H9 (cell line): ENCODE measurements at places on chromosomes 1 and 21. TPM values are rescaled to one million over a fixed set of nuclear protein-coding genes. Genes with fewer than 3 reads are reported as not detected.

DNA sequence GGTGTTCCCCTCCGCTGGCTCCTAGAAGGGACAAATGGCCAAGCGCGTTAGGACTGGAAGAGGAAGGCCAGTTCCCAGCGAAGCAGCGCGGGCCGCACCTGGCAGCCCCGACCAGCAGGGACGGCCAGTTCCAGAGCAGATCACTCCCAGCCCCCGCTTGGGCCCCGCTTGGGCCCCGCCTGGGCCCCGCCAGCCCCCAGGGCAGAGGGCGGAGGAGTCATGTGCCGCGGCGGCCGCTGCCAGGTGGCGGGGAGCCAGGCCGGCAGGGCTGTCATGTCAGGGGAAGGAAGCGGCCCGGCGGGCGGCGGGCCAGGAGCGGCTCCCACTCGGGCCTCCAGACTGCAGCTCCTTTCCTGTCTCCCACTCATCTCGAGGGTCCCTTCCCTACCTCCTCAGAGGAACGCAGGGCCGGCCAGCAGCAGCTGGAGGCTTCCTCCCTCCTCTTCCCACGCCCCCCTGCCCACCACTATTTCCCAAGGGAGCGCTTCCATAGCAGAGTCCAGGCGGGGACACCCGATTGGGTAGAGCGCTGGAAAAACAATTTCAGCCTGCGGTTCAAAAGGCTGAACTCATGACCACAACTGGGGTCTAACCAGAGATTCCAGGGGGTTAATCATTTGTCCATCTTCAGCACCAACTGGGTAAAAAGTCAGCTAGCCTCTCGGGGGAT, 16.5 kb downstream of the ZNF697 start:
- no peaks in the 10 kb centered on the region for H3K36me3 ChIP-seq
- peaks cover 5% of the 10 kb centered on the region; the same call in 1 of the 2 replicates for H3K4me1 ChIP-seq
- peak; percentile 68 for DNase-seq

Gene RXFP4
- not detected in 2 replicates for total RNA-seq

- no peak overlapping the region for H3K4me3 ChIP-seq
- no peaks in the 10 kb centered on the region for H3K27me3 ChIP-seq
- H3K27ac ChIP-seq: no peak overlapping the region
- peaks cover 4% of the 10 kb centered on the region; the same call in 1 of the 2 replicates for H3K4me1 ChIP-seq
Measured at GRCh38 chr1:21536218-21536617, 27.0 kb downstream of the ALPL start.

DNA sequence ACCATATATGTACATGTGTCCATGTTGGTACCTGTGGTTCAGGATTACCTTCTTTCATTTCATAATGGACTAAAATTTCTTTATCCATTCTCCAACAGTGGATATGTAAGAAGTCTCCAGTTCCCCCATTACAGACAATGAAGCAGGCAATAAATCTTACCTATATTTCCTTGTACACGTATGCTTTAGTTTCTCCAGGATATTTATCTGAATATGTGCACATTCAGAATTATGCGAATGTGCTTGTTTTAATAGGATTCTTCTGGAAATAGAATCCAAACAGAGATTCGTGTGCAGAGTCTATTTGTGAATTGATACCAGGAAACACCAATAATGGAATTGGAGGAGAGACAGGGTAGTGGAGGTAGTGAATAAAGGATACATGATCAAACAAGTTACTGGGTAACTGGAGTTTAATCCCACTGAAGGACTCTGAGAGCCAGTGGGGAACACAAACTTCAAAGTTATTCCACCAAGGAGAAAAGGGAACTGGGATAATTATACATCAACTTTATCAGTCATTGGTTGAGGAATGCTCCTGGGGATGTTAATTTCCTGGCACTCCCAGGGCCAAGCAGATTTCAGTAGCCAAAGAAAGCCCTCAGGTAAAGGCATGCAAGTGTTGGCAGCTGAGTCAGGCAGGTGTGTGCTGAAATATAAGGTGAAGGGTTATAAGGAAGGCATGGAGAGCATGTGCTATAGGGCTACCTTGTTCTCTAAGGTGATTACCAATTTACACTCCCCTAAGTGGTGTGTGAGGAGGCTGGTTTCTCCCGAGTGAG, 374.9 kb upstream of the PBX1 start:
- H3K27ac ChIP-seq: no peak overlapping the region
- H3K4me3 ChIP-seq: no peak overlapping the region
- H3K4me1 ChIP-seq: no peaks in the 10 kb centered on the region
- DNase-seq: no peak

Gene NUP210L
- 0.04 TPM in 1 of 2 replicates, not detected in the other for total RNA-seq

GRCh38 chr1:11182884-11183283, 6.3 kb upstream of the ANGPTL7 start:
- H3K27ac ChIP-seq: no peak overlapping the region
- H3K4me1 ChIP-seq: no peaks in the 10 kb centered on the region
- no peak for DNase-seq
- no peak overlapping the region for H3K4me3 ChIP-seq
- peaks cover 25% of the 10 kb centered on the region for H3K36me3 ChIP-seq

- DNase-seq: no peak
- peaks cover 14% of the 10 kb centered on the region; the same call in 2 of the 3 replicates for H3K36me3 ChIP-seq
- H3K27me3 ChIP-seq: no peaks in the 10 kb centered on the region
- H3K27ac ChIP-seq: no peak overlapping the region
- H3K4me3 ChIP-seq: no peak overlapping the region
Measured at GRCh38 chr1:206477581-206478380, 7.5 kb downstream of the IKBKE start.

DNA sequence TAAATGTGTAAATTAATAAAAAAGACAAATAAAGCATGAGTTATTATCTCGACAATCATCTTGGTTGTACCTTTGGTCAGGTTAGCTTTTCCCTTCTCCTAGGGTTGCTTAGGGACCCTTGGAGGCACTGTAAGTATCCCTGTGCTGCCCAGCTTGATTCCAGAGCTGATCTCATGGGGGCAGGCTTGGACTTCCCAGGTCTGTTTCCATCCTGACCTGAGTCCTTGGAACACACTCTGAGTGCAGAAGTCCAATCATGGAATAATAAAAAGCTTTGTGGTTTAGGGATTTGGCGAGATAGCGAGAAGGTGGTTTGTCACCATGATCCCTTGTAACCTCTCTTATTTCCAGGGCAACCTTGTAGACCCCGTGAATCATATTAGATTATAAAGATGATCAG, 18.7 kb upstream of the PAPPA2 start:
- H3K27me3 ChIP-seq: no peaks in the 10 kb centered on the region
- H3K27ac ChIP-seq: no peak overlapping the region
- no peak overlapping the region for H3K4me3 ChIP-seq
- DNase-seq: no peak

- no peaks in the 10 kb centered on the region for H3K36me3 ChIP-seq
- DNase-seq: no peak
- H3K27ac ChIP-seq: no peak overlapping the region
- no peaks in the 10 kb centered on the region for H3K4me1 ChIP-seq
- no peak overlapping the region for H3K4me3 ChIP-seq
Measured at GRCh38 chr1:33387625-33388024, 43.3 kb downstream of the PHC2 start.

GRCh38 chr21:31509194-31510017, 150.1 kb upstream of the SOD1 start:
- H3K4me3 ChIP-seq: no peak overlapping the region
- H3K27ac ChIP-seq: no peak overlapping the region
- peaks cover 7% of the 10 kb centered on the region for H3K4me1 ChIP-seq

- H3K27me3 ChIP-seq: no peaks in the 10 kb centered on the region
- no peak overlapping the region for H3K27ac ChIP-seq
- peaks cover 6% of the 10 kb centered on the region; the same call in 1 of the 2 replicates for H3K36me3 ChIP-seq
Measured at GRCh38 chr21:31443736-31444521, 99.9 kb upstream of the TIAM1 start.

DNA sequence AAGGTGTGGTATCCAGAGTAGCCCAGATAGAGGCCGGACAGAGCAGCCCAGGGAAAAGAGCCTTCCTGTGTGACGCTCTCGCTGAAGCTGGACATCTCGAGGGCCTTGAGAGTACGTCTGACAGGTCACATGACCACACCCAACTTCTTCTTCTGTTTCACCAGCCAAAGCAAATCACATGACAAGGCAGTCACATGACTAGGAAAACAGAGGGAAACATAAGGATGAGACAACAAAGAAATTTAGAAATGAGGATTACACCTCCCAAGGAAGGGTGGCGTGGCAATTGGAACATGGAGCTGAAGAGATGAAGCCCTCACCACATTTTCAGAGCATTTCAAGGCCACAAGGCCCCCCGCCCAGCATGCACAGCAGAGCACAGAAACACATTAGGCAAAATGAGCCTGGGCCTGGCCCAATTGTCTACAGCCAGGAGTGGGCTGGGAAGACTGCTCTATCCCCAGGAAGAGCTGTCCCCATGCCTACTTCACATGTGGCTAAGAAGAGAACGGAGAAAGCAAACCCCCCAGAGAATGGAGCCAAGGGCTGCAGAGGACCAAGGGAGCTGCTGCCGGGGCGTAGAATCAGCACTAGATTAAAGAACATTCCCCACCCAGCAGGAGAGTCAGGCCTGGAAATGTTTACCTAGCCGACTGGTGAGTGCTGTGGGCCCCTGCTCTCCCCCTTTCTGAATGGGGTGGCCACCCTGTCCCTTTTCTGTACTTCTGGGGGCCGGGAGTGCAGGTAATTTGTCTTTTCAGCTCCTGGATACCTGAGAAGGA, 305.1 kb downstream of the NPHP4 start:
- no peaks in the 10 kb centered on the region for H3K27me3 ChIP-seq
- H3K4me3 ChIP-seq: no peak overlapping the region
- H3K36me3 ChIP-seq: no peaks in the 10 kb centered on the region; the same call in 2 of the 3 replicates
- no peak for DNase-seq
- H3K27ac ChIP-seq: no peak overlapping the region

DNA sequence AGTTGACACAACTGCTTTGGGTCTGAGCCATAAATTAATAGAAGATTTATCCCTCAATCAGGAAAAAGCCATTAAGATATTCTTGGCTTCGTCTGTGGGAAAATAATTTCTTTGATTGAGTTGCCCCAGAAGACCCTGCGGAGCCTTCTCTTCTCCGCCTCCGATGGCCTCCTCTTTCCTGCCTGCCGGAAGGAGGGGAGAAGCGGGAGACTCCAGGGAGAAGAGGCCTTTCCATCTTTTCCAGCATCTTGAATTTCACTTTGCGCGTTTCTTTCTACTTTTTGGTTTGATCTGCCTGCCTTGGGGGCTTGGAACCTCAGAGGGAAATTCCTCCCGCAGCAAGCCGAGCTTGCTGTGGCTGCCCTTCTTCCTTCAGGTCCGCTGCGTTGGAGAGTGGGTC, 16.8 kb downstream of the HLX start:
- peaks cover 61% of the 10 kb centered on the region for H3K27me3 ChIP-seq
- no peak overlapping the region; the same call in 1 of the 2 replicates for H3K4me3 ChIP-seq
- H3K27ac ChIP-seq: no peak overlapping the region
- peaks cover 2% of the 10 kb centered on the region; the same call in 1 of the 2 replicates for H3K4me1 ChIP-seq
- DNase-seq: no peak

DNA sequence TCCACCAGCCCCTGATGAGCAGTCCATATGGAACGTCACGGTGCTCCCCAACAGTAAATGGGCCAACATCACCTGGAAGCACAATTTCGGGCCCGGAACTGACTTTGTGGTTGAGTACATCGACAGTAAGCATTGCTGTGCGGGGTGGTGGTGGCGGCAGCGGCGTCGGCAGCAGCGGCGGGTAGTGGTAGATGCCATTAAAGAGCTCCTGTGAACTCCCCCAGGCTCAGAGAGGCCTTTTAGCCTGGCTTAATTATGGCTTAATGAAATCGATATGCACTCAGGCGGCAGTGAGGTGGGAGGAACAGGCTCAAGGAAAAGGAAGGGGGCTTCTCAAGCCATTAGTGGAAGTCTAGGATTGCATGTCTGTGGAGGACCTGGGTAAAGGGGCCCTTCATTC, 41.9 kb upstream of the CNTN2 start:
- DNase-seq: no peak
- peaks cover 3% of the 10 kb centered on the region; the same call in 1 of the 2 replicates for H3K4me1 ChIP-seq
- no peak overlapping the region for H3K27ac ChIP-seq
- no peak overlapping the region for H3K4me3 ChIP-seq

Gene MROH9
- not detected in 2 replicates for total RNA-seq

DNA sequence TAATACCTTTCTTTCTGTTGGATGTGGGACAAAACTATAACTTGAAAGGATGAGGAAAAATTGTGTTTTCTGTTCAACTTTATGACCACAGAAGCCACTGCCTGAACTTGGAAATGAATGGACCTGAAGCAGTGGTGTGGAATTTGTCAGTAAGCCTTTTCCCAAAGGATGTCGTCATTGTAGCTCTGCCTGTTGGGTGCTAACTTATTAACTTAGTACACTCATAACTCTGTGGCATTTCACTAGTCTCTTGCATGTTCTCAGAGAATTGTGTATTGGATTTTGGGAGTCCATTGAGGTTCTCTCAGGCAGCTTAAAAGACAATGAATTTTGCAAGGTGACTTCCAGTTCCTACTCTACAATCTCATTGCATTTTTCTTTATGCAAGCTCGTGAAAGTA, 49.6 kb downstream of the KCNK2 start:
- no peak for DNase-seq
- no peaks in the 10 kb centered on the region for H3K27me3 ChIP-seq
- no peaks in the 10 kb centered on the region for H3K36me3 ChIP-seq
- H3K4me1 ChIP-seq: no peaks in the 10 kb centered on the region

GRCh38 chr1:200969726-200970561, 53.6 kb downstream of the KIF21B start:
- H3K4me3 ChIP-seq: no peak overlapping the region
- H3K36me3 ChIP-seq: no peaks in the 10 kb centered on the region; the same call in 1 of the 2 replicates
- H3K27ac ChIP-seq: no peak overlapping the region
- no peaks in the 10 kb centered on the region for H3K27me3 ChIP-seq
- no peak for DNase-seq
- no peaks in the 10 kb centered on the region for H3K4me1 ChIP-seq

Gene CD101
- total RNA-seq: 1.5 and 1.8 TPM in 2 replicates

DNA sequence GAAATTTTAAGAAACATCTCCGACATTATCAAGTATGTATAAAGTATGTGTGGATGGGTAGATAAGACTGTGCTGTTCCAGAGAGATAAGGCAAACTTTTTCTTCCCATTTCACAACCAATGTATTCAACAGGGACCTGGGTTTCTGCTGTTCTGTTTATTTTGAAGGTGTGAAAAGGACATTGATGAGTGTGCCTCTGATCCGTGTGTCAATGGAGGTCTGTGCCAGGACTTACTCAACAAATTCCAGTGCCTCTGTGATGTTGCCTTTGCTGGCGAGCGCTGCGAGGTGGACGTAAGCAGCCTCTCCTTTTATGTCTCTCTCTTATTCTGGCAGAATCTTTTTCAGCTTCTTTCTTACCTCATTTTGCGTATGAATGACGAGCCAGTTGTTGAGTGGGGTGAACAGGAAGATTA, 174.0 kb downstream of the CRB1 start:
- peaks cover 19% of the 10 kb centered on the region; the same call in 1 of the 2 replicates for H3K4me1 ChIP-seq
- no peak overlapping the region for H3K27ac ChIP-seq
- no peaks in the 10 kb centered on the region for H3K27me3 ChIP-seq
- H3K36me3 ChIP-seq: no peaks in the 10 kb centered on the region

Gene CFAP107
- not detected in 2 replicates for total RNA-seq

Gene SPRR1A
- not detected in 2 replicates for total RNA-seq

GRCh38 chr1:41733021-41733420, 185.7 kb downstream of the HIVEP3 start:
- no peaks in the 10 kb centered on the region for H3K4me1 ChIP-seq
- no peak for DNase-seq
- H3K27ac ChIP-seq: no peak overlapping the region
- H3K4me3 ChIP-seq: no peak overlapping the region

Gene ABCA4
- not detected in 2 replicates for total RNA-seq

Gene TAS1R1
- total RNA-seq: not detected in 2 replicates
